ENCODE measurements at places on chromosomes 3 and 15.

DNA sequence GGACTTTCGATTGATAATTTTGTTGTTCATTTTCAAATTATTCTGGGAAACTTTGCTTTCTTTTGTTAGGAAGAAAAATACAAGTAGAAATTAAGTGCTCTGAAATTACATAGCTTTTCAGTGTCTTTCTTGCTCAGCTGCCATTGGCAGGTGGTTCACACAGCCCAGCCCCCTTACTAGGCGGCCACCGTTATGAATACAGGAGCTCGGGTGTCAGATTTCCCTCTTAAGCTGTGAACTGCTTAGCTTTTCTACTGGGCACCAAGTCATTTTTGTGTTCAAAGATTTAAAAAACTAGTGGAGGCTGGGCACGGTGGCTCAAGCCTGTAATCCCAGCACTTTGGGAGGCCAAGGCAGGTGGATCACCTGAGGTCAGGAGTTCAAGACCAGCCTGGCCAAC lies 55.2 kb downstream of the HMG20A start:
- no peak for DNase-seq

DNA sequence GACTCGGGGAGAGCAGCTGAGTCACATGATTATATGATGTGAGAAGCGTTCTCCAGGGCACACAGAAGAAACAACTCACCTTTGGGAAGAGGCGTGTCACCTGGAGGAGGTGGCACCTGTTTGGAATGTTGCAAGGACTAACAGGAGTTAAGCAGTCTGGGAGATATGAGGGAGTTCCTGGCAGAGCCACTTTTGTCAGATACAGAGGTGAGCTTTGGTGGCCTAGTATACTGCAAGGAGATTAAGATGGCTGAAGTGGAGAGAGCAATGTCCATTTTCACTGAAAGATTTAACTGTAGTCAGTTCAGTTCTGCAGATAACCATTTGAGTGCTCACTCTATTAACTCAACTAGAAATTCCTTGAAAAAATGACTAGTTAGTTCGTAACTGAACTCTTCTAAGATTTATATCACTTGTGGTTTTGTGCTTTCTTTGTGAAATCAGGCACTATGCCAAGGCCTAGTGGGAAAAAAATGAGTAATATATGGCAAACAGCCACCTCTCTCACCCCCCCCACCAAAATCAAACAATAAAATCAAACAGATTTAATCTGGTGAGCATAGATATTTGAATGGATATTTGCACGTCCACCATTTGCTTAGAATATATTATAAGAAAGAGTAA lies 61.3 kb downstream of the CRYBG3 start:
- DNase-seq, result peak; percentile 23

DNA sequence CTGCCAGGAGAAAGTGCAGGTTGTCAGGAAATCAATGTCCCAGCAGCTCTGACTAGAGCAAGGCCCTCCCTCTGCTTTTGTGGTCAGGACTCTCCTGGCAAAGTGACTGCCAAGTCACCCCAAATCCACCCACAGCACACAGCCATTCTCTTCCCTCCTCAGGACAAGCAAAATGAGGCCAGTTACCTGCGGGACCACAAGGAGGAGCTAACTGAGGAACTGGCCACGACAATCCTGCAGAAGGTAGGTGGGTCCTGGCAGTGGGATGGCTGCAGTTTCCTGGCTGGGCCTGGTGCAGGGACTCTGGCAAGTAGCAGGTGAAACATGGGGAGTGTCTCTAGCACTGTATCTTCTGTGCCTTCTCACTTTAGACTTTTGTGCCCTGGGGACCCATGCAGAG lies 142.5 kb upstream of the EIF1B start:
- DNase-seq, result no peak

DNA sequence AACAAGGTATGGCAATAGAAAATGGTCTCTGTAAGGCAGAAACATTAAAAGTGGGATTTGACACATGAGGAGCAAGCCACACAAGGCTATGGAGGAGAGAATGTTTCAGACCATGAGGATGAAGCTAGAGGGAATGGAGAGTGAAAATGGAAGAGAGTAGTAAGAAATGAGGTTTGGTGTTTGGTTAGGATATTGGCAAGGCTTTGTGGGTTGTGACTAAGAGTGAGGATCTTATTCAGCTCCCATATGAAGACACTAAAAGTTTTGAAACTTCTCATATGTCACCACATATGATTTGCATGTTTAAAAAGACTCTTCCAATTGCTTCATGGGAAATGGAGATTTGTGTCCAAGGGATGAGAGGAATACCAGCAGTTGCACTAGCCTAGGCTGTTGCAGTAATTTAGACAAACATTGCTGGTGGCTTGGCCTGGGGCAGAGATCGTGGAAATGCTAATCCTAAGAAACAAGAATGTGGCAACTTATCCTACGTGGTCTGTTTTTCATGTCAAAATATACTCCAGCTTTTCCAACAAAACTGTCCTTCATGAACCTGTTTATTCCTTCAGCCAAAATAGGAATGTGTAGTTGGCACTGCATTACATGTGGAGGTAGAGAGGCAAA lies 749.0 kb downstream of the PDCD6IP start:
- DNase-seq, result peak; percentile 3

- no peak for DNase-seq
Measured at GRCh38 chr3:159831466-159831865, 157.2 kb upstream of the IL12A start.

GRCh38 chr3:58063022-58063815 lies 55.0 kb downstream of the FLNB start:
- peak; percentile 61 for DNase-seq

- DNase-seq, result peak; percentile 90
Measured at GRCh38 chr3:132029182-132029902, 5.5 kb downstream of the CPNE4 start.

- DNase-seq, result no peak
Measured at GRCh38 chr3:127785711-127786265, 36.5 kb downstream of the MGLL start.

GRCh38 chr3:193040836-193041672 lies 123.4 kb upstream of the MB21D2 start:
- DNase-seq, result peak; percentile 59

- DNase-seq, result no peak
Measured at GRCh38 chr15:70447521-70447920, 315.8 kb downstream of the UACA start.

GRCh38 chr15:77738441-77739302 lies 106.0 kb upstream of the LINGO1 start:
- DNase-seq, result no peak

DNA sequence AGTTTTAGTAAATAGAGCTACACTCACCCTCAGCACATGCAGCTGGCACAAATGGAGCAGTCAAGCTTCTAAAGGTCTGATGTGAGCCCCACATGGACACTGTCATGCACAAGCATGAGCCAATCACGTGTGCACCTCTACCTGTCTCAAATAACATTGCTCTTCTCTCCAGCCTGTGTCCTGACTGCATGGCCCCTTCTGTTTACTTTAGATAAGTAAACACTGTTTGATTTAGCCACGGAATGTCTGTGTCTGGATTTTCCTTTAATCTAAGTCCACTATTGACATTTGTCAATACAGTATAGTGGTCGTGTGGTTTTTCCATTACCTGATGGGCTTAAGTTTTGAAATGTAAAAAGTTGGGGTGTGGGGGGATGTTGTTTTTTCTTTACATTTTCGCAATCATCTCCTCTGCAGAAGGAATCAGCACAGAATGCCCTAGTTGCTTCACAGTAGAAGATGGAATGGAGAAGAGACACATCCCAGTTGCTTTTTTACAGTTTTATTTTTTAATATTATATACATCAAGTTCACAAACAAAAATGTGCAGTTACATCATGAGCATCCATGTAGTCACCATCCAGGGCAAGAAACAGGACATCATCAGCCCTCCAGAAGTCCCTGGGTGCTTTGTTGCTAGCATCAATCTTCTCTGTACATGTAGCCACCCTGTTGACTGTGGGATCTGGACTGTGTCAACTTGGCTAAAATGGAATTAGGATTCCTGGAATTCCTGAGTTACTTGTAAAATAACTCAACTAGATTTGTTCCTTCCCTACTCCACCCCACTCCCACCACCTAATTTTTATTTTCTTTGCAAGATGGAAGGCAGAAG lies 146.1 kb downstream of the UACA start:
- DNase-seq, result no peak

DNA sequence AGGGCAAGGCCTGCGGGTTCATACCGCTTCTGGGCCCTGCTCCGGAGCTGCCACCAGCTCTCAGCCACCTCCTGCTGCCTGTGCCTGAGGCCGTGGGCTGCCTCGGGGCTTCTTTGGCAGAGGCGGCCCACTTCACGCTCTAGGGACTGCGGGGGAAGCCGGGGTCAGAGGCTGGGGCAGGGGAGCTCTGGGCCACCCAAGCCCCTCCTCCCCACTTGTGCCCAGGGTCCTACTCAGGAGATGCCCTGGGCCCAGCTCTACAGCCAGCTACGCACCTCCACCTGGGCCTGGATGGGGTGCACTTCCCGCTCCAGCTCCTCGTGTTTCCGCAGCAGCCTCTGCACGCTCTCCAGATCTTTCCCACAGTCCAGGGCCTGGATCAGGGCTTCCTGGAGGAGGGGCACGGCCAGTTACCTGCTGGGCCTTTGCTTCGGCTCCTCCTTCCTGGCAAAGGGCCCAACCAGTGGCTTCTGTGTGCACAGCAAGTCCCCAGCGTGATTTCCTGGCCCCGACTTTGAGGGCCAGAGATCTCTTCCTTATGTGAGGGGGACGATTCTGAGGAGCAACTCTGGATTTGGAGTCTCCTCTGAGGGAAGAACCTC lies 24.0 kb downstream of the PLA2G4B start:
- DNase-seq, result no peak

DNA sequence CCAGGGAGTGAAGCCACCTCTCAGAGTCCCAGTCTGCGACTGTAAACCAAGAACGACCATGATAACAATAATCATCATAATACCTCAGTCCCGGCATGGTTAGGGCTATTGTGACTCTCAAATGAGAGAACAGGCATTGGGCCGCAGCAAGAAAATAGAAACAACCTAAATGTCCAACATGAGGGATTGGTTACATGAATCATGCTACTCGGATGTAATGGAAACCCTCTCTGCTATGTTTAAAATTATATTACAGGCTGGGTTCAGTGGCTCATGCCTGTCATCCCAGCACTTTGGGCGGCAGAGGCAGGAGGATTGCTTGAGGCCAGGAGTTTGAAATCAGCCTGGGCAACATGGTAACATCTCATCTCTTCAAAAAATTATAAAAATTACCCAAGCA lies 2.8 kb downstream of the CPN2 start:
- no peak for DNase-seq

GRCh38 chr3:12479919-12480427 lies 4.3 kb upstream of the TSEN2 start:
- peak; percentile 77 for DNase-seq

GRCh38 chr3:121529308-121529707 lies 16.5 kb downstream of the POLQ start:
- DNase-seq, result no peak

All from suppressor macrophage treated with lipopolysaccharide for 1 hour (primary cell).